ENCODE measurements at places on chromosomes 2 and 18. TPM values are rescaled to one million over a fixed set of nuclear protein-coding genes. Genes with fewer than 3 reads are reported as not detected.

Gene AGXT
- total RNA-seq = not detected

Gene VAMP8
- total RNA-seq = 2.8 TPM

Gene GALNT3
- 0.33 TPM for total RNA-seq

Gene SERPINB11
- not detected for total RNA-seq

Gene DNAJC10
- total RNA-seq = 111 TPM

Gene UGT1A6
- total RNA-seq = not detected

Gene CXCR4
- 1.0 TPM for total RNA-seq

Gene RAB12
- total RNA-seq = 62.1 TPM

Gene ADAM17
- 52.7 TPM for total RNA-seq

Gene HOXD4
- total RNA-seq = not detected

Gene NOSTRIN
- 0.33 TPM for total RNA-seq

Gene UGT1A8
- total RNA-seq = not detected

Gene DNAH7
- total RNA-seq = 0.66 TPM

Gene REG3A
- total RNA-seq = not detected

Gene FSHR
- total RNA-seq = not detected

Gene GLB1L
- total RNA-seq = 27.6 TPM

Gene SPHKAP
- under 0.01 TPM for total RNA-seq

Gene ICOS
- total RNA-seq = not detected

Gene FEV
- total RNA-seq = under 0.01 TPM

Gene KCNG3
- not detected for total RNA-seq

Gene FAM124B
- total RNA-seq = 0.44 TPM

Gene RPRM
- total RNA-seq = 0.15 TPM

Gene NXPH2
- not detected for total RNA-seq

Gene HOXD12
- not detected for total RNA-seq

Gene FOXI3
- total RNA-seq = not detected

Gene SLC8A1
- 80.3 TPM for total RNA-seq

Gene AOX1
- total RNA-seq = 38.1 TPM

Gene DAPL1
- total RNA-seq = not detected

Gene SEMA4C
- total RNA-seq = 27.5 TPM

Gene DYNC2LI1
- 19.2 TPM for total RNA-seq

Gene YES1
- total RNA-seq = 102 TPM

Gene TBR1
- not detected for total RNA-seq

Gene RBM44
- 0.58 TPM for total RNA-seq

Gene SLC9A4
- total RNA-seq = not detected

Gene OR6B2
- total RNA-seq = not detected

Gene BCL2
- total RNA-seq = 2.5 TPM

Gene NFATC1
- total RNA-seq = 1.9 TPM

Gene LYPD6
- total RNA-seq = 0.33 TPM

Gene NGEF
- 0.44 TPM for total RNA-seq

Gene VWA3B
- not detected for total RNA-seq

Gene DRC1
- total RNA-seq = not detected

Gene AFF3
- total RNA-seq = 0.66 TPM

Gene APLF
- total RNA-seq = 5.8 TPM

Gene MROH2A
- not detected for total RNA-seq

All from smooth muscle cell of trachea (primary cell).